Aortic smooth muscle cell (primary cell): ENCODE measurements at places on chromosomes 4 and X. TPM values are rescaled to one million over a fixed set of nuclear protein-coding genes. Genes with fewer than 3 reads are reported as not detected.

Gene SLITRK2
- not detected in 2 replicates for total RNA-seq

Gene VCX2
- not detected in 2 replicates for total RNA-seq

Gene SYTL5
- 0.19 and 0.40 TPM in 2 replicates for total RNA-seq

Gene IGFBP7
- total RNA-seq = 595 and 980 TPM in 2 replicates

Gene SSX1
- total RNA-seq = not detected in 2 replicates

Gene TMPRSS11D
- total RNA-seq = not detected in 2 replicates

Gene IL1RAPL1
- total RNA-seq = 1.8 and 2.2 TPM in 2 replicates

Gene UGT2A1
- under 0.01 and 0.13 TPM in 2 replicates for total RNA-seq

Gene UGT2B7
- not detected in 2 replicates for total RNA-seq

Gene SHROOM4
- 2.4 and 3.0 TPM in 2 replicates for total RNA-seq

Gene ADGRG4
- total RNA-seq = not detected in 2 replicates

Gene NAT8L
- under 0.01 TPM in 2 replicates for total RNA-seq

Gene FGFR3
- total RNA-seq = 0.31 and 0.92 TPM in 2 replicates

Gene TCEAL8
- 115 and 131 TPM in 2 replicates for total RNA-seq

Gene KLB
- under 0.01 and 0.06 TPM in 2 replicates for total RNA-seq

Gene DRD5
- not detected in 2 replicates for total RNA-seq

Gene GAGE13
- not detected in 2 replicates for total RNA-seq

Gene HSD17B13
- total RNA-seq = under 0.01 and 0.06 TPM in 2 replicates

Gene AMBN
- not detected in 2 replicates for total RNA-seq

Gene CYLC1
- not detected in 2 replicates for total RNA-seq

Gene IQCM
- not detected in 2 replicates for total RNA-seq

Gene ACTRT1
- total RNA-seq = not detected in 2 replicates

Gene WAS
- 0.12 TPM in 1 of 2 replicates, not detected in the other for total RNA-seq

Gene SPACA5
- total RNA-seq = not detected in 2 replicates

Gene UNC5C
- 3.3 and 4.8 TPM in 2 replicates for total RNA-seq

Gene DHRSX
- total RNA-seq = 20.9 and 24.2 TPM in 2 replicates

Gene PARM1
- 3.2 and 7.8 TPM in 2 replicates for total RNA-seq

Gene USP17L29
- total RNA-seq = not detected in 2 replicates

Gene ASMT
- not detected in 2 replicates for total RNA-seq

Gene ZGRF1
- 7.5 and 10.7 TPM in 2 replicates for total RNA-seq

Gene UPF3B
- total RNA-seq = 2.0 and 2.2 TPM in 2 replicates

Gene ADH1B
- total RNA-seq = 3,268 and 4,233 TPM in 2 replicates

Gene NPY2R
- 117 and 139 TPM in 2 replicates for total RNA-seq

Gene RRAGB
- total RNA-seq = 41.7 and 50.3 TPM in 2 replicates

Gene SPANXB1
- not detected in 2 replicates for total RNA-seq

Gene NOX1
- total RNA-seq = not detected in 2 replicates

Gene PPP1R3F
- total RNA-seq = 2.9 and 4.8 TPM in 2 replicates

Gene C4orf36
- total RNA-seq = 0.26 and 0.31 TPM in 2 replicates

Gene TLR8
- not detected in 2 replicates for total RNA-seq

Gene RPL10
- 2,053 and 2,384 TPM in 2 replicates for total RNA-seq

Gene ACOX3
- total RNA-seq = 20.2 and 20.7 TPM in 2 replicates

Gene HPGDS
- total RNA-seq = not detected in 2 replicates

Gene FGFRL1
- total RNA-seq = 15.7 and 19.6 TPM in 2 replicates

Gene SPANXA2
- not detected in 2 replicates for total RNA-seq

Gene MAGED4
- total RNA-seq = 0.92 and 2.0 TPM in 2 replicates

Gene RNF175
- total RNA-seq = not detected in 2 replicates

Gene HSPA4L
- total RNA-seq = 6.5 and 7.0 TPM in 2 replicates

Gene HMX1
- total RNA-seq = not detected in 2 replicates

Gene SLC39A8
- 1.4 and 2.5 TPM in 2 replicates for total RNA-seq

Gene NFXL1
- total RNA-seq = 5.5 and 7.1 TPM in 2 replicates

Gene STARD8
- total RNA-seq = 3.2 and 3.3 TPM in 2 replicates
